Stimulated activated CD8-positive, alpha-beta memory T cell treated with anti-CD3 and anti-CD28 coated beads, Interleukin-4, amount 100 ng/mL, for 4 hours (primary cell): ENCODE measurements at places on chromosomes 7 and 10.

DNA sequence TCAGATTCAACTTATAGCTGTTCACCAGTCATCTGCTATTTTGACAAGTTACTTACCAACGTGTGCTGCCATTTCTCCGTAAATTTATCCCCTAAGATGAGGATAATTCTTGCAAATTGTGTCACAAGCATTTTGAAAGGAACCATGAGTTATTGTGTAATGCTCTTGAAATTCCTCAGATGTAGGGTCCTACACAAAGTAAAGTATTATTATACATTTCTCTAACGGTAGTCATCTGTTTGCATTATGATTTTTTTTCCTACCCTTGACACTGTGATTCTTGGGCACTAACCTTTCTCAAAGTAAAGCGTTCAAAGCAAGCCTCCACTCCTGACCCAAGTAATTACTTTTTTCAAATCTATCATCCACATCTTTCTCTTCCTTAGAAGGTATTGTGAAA is 8.1 kb downstream of the HERC4 start:
- no peak for DNase-seq

GRCh38 chr10:109126541-109126940 is 796.8 kb downstream of the XPNPEP1 start:
- DNase-seq, result no peak

DNA sequence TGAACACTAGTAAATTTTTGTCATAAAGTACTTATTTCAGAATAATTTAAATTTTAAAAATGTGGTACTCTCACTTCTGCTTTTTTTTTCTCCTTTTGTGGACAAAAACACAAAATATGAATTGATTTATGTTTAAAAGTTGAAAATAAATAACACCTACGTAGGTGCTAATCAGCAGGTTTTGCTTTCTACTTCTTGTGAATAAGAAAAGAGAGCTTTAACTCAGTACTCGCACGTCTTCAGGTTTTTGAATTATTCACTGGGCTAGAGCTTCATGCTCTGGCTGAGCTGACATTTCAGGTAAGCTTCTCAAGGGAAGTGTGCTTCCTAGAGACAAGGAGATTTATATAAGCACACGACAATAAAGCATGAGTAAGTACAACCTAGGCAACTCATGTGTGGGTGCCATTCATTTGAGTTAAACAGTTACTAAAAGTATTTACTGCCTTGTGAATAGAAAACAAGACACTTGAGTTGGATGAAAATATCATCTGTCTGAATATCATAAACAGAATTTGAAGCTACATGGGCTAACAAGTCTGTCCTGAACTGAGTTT is 190.0 kb upstream of the POT1 start:
- no peak for DNase-seq

DNA sequence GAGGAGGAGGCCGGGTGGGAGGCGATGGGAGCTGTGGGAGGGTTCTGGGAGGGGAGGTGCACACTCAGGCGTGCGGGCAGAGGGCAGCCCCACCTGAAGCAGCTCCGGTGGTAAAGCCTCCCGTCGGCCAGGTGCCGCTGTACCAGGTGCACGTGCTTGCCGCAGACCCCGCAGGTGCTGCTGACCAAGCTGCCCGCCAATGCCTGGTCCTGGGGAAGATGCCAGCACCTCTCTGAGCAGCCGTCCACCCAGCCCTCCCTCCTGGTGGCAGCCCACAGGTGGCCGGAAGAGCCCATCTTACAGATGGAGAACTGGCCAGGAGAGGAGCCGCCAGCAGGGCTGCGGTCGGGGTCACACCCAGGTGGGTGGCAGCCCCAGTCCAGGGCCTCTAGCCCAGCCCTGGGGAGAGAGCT is 12.6 kb downstream of the MICALL2 start:
- DNase-seq, result no peak

DNA sequence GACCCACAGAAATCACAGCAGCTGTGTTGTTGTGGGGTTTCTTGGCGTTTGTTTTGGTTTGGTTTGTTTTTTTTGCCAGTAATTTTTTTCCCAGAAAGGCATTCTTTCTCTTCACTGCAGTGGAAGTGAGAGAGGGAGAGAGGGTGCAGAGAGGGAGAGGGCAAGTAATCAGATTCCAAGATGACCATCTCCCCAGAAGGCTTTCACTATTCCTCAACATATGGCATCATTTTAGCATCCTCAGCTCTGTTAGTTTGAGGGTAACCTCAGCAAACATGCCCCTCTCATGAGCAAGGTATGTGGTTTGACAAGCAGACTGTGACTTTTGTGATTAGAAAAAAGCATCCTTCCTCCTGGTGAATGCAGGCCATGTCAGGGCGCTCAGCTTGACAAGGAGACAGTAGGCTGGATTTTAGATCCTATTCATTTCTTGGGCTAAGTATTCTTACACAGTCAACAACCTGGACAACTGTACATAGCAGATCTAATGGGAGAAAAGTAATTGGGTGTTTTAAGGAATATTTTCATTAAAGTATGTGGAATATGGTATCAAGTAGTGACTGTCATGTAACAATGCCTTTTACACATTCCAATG is 86.3 kb upstream of the PIK3CG start:
- no peak for DNase-seq

DNA sequence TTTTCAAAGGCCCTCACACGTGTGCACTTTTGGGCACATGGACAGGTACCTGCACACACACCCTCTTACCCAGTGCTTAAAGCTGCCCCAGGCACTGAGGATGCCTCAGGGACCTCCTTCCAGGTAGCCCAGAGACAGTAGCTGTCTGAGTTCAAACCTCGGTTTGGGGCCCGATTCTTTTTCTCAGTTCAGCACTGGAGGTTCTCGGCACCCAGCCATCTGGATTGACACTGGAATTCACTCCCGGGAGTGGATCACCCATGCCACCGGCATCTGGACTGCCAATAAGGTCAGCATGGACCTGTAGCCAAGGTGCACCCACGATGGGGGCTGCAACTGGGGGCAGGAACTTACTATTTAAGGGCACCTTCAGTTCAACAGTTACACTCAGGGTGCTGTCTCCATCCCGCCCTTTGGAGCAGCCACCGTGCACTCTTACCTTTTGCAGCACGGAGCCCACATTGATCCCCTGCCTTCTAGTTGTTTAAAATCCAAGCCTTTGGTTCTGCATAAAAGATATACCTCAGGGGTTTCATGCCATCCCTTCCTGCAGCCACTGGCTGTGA is 17.7 kb downstream of the CPA5 start:
- DNase-seq, result no peak

GRCh38 chr7:115096262-115096661 is 174.4 kb downstream of the MDFIC start:
- no peak for DNase-seq

DNA sequence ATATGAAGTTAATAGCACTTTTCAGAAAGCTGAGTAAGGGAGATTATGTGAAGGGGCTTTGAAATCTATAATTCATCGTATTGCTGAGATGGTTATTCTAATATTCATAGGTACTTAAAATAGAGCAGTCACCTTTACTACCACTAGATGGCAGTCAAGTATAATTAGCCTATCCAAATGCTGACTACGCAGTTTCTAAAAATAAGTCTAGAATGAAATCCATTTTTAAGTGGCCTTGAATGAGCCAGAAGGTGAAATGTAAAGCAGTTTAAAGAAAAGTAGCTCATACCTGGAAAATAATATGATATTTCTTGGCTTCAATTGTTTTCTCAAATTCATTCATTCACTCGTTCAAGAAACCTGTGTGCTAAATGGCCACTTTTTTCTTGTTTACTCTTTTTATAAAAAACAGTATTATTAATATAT is 1277.1 kb downstream of the GATA3 start:
- no peak for DNase-seq

DNA sequence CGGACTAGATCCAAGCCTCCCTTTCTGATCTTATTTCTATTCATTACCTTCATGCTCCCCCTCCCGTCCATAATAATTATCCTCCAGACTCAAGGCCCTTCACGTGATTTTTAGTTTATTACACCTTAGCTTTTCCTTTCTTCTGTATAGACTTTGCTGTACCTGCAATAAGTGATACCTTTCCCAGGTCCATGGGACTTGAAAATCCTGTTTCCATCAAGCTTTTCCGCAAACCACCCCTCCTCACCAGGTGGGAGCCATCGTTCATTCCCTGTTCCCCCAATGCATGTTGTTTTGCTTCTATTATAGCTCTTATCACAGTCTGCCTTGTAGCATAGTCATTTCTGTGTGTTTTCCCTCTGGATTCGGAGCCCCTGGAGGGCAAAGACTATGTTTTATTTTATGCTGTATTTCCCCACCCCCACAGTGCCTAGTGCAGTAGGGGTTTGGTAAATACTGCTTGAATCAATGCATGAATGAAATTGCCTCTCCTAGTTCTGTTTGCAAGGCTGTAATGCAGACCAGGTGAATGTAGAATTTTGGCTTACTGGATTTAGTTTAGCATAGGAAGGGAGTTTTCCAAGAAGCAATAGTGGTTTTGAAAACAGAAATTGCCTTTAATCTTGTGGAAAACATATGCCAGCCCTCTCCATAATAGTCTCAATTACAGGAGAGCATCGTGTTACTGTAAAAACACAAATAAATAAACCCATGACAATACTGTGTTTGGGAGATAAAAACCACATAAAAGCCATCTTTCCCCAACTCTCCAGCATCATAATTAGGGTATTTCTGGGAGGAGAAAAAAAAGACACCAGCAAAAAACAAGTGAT is 213.4 kb downstream of the AUTS2 start:
- DNase-seq, result no peak

- no peak for DNase-seq
These were observed 43.8 kb downstream of the CYTH3 start for GRCh38 chr7:6228361-6229229.

- DNase-seq, result no peak
These were observed 5.9 kb downstream of the SFXN2 start for GRCh38 chr10:102720337-102720736.

DNA sequence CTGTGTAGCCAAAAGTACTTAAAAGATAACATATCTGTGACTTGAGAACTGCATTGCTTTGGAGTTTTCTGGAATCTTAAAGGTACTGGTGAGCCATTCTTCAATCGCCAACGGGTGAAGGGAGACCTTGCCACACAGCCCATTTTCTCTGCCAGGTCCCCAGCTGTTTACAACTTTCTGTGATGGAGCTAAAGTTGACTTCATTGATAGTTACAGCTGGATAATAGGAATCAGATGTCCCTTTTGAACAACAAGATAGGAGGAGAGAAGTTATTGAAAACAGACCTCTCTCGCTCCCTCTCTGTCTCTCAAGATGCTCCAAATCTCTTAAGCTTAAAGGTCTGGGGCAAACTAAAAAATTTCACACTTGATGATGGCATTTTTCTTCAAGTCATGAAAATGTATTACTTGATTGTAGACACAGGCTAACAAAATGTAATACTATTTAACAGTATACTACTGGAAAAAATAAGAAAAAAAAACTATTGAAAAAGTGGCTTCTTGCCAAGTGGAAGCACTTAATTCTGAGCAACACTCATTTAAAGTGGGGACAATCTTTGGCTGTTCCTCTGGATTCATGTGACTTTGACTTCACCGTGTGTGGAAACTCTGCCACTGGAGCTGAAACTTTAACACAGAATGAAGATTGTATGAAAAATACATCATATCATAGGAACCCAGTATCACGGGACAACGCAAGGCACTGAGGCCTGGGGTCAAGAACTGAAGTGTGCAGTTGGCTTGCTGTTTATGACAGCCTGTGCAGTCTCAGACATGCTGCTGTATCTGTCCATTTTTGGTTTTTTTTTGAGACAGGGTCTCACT is 78.4 kb upstream of the AFAP1L2 start:
- DNase-seq, result no peak

GRCh38 chr10:103854686-103855391 is 537 bp downstream of the SH3PXD2A start:
- DNase-seq, result no peak

- no peak for DNase-seq
These were observed 26.3 kb downstream of the CRCP start for GRCh38 chr7:66140924-66141323.

DNA sequence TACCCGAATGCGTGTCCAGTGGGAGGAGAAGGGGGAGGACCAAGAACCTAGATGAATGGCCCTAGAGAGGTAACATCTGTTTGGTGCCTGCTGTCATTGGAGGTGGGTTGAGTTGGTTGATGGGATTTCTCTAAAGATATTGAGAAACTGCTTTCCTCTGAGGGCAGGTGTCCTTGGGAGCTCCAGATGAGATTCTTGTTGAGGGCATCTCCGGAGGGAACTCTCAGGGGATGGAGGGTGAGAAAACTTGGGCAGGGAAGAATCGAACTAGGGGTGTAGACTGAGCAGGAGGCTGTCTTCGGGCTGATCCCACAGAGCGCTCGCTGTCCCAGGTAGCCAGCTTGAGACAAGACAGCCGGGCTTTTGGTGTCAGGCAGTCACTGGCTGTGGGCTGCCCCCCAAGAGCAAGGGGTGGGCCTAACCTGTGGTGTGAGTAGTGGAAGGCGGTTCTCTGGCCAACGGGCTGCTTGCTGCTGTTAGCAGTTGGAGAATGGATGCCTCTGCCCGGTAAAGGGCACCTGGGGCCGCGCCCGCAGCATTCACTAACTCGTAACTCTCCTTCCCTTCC is 3.7 kb downstream of the IRF5 start:
- DNase-seq, result no peak

DNA sequence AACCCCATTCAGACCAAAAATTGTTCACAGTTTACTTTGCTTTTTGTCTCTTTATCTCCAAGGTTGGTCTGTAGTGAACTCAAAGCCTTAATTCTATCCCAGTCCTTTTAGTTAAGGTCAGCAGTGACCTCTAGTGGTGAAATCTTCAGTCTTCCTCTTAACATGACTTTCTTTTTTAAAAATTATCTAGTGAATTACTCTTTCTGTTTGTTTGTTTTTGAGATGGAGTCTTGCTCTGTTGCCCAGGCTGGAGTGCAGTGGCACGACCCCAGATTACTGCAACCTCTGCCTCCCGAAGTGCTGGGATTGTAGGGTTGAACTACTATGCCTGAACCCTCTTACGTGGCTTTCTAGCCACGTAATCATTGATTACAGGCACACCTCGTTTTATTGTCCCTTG is 25.0 kb downstream of the ZNF487 start:
- no peak for DNase-seq

DNA sequence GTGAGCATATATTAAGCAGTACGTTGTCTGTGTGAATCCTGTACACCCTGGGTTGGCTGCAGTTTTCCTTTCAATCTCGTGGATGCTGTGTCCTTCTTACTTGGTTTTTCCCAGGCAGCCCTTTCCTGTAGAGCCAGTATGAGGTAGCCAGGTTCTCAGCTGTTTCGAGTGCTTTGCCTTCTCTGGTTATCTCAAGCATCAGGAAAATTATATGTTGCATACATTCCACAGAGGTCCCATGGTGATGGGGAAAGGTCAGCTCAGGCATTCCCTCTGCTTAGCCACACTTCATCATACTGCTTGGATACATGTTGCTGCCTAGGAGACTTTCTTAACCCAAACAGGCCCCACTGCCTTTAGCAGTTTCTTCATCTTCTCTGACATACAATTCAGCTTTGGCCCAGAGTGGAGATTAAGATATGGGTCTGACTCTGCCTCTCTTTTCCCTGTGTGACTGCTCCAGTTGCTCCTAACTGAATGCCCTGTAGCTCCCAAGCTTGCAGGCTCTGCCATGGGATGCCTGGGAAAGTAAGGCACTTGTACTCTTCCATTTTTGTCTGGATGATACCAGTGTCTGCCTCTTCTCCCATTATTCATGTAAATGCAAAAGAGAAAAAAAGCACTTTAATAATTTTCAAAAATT is 11.3 kb downstream of the GNAI1 start:
- no peak for DNase-seq

GRCh38 chr10:5862360-5862961 is 27.2 kb downstream of the ANKRD16 start:
- DNase-seq, result no peak

GRCh38 chr10:107727767-107728317 is 563.3 kb upstream of the SORCS1 start:
- DNase-seq, result no peak
